ENCODE measurements at places on chromosomes 7 and 10.

GRCh38 chr7:127251036-127251464, 1.7 kb downstream of the GRM8 start:
- no peak for DNase-seq

GRCh38 chr7:143914938-143915652, 13.1 kb upstream of the TCAF1 start:
- DNase-seq: no peak

GRCh38 chr10:3887885-3888476, 103.0 kb upstream of the KLF6 start:
- peak; percentile 90 for DNase-seq

DNA sequence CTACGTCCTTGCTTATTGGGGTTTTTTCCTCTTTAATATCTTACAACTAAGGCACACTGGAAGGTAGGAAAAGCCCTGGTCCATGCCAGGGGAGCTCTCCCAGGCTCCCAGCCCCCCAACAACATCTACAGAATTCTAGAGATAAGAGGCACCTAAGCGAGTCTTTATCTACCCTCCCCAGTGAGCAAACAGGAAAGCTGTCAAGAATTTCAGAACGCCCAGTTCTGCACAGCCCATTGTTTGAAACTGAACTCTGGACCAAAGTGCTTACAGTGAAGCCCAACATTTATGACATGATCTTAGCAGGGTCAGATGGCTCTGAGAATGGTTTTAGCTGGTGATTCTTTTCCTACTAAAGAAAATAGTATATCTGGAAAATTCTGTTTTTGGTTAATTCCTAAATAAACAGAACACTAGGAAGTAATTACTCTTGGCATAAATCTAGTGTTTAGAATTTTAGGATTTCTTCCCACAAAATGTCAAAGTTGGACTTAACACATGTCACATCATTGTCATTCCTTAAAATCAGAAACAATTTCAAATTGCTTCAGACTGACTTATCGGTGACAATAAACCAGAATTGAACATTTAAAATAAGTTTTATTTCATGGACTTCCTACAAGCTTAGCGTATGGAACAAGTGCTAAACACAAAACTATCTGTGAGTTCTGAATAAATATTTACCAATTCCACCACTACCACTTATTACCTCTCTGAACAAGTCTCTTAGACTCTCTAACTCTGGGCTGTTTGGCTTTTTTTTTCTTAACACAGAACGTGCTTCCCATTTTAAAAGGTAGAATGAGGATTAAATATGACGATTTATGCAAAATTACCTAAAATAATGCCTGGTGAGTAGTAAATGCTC, 31.3 kb upstream of the RNF32 start:
- no peak for DNase-seq

DNA sequence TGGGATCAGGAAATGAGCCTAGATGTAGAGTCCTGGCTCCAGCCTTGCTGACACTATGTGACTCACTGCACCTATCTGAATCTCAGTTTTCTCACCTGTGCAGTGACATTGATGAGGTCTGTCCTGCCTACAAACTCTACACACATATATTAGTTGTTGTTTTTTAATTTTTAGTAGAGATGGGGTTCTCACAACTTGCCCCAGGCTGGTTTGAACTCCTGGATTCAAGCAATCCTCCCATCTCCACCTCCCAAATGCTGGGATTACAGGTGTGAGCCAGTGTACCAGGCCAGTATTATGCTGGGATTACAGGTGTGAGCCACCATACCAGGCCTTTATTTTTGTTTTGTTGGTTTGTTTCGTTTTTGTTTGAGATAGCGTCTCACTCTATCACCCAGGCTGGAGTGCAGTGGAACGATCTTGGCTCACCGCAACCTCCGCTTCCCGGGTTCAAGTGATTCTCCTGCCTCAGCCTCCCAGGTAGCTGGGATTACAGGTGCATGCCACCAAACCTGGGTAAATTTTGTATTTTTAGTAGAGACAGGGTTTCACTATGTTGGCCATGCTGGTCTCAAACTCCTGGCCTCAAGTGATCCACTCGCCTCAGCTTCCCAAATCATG, 11.8 kb upstream of the DDIT4 start:
- DNase-seq: no peak

DNA sequence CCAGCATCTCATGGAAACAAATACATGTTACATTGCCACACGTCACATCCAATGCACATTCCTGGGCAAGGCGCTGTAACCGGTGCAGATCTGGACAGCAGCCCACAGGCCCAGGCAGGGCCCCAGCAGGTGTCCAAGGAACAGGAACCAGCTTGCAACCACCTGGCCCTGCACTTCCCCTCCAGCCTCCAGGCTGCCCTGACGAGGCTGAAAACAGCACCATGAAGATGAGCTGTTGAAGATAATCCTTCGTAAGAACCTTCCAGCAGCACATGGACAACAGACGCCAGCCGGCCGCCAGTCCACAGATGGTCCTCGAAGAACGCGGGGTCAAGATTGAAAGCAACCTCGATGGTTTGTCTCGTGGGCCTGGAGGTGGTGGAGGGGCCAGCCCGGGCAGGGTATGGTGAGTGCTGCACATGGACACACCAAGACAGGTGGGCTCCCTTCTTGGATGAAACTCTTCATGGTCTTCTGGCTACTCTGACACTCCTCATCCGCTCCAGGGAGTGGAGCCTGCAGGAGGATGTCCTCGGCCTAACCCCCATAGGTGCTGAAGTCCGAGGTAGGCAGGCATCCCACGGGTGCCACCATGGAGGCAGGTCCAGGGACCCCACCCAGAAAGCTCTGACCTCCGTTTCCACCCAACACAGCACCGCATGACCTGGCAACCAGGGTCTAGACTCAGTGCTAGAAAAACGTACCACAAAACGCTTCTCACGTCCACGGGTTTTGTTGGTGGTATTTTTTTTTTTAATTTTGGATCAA, 22.9 kb downstream of the PDGFA start:
- no peak for DNase-seq

DNA sequence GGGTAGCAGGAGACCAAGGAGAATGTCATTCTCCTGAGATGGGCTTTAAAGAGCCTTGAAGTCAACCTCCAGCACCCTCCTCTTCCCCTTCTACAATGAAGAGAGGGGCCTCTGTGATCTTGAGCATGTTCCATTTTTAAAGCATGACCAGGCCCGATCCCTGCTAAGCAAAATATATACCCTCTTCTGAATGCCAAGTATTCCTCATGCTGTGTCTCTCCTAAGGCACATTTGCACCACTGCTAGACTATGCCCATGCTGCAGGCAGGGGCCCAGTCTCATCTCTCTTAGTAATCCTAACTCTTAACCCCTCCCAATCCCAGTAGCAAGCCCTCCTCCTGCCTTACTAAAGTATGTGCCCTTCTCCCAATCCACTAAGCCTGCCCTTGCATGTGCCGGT, 18.4 kb downstream of the SORBS1 start:
- DNase-seq: no peak

DNA sequence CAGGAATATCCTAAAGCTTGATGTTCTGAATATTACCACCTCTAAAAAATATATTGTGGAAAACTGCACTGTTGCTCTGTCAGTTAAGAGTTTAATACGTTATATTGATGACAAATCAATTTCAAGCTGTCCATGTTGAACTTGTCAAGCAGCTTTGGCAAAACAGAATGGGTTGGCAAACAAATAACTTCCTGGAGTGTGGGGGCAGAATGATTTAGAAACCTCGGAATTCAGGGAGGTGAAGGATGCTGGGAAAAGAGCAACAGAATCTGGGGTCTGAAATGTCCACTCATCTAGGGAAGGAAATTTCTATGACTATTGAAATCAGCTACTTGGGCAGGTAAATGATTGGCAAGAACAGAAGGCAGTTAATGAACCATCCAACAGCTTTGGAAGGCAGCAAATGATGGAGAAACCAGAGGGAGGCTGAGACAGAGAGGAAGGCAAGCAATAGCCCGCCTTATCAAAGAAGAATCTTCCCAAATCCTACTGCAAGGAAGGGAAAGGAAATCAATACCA, 95.1 kb upstream of the PALS2 start:
- no peak for DNase-seq

- no peak for DNase-seq
These were observed 14.7 kb upstream of the TPST1 start for GRCh38 chr7:66190504-66190857.

DNA sequence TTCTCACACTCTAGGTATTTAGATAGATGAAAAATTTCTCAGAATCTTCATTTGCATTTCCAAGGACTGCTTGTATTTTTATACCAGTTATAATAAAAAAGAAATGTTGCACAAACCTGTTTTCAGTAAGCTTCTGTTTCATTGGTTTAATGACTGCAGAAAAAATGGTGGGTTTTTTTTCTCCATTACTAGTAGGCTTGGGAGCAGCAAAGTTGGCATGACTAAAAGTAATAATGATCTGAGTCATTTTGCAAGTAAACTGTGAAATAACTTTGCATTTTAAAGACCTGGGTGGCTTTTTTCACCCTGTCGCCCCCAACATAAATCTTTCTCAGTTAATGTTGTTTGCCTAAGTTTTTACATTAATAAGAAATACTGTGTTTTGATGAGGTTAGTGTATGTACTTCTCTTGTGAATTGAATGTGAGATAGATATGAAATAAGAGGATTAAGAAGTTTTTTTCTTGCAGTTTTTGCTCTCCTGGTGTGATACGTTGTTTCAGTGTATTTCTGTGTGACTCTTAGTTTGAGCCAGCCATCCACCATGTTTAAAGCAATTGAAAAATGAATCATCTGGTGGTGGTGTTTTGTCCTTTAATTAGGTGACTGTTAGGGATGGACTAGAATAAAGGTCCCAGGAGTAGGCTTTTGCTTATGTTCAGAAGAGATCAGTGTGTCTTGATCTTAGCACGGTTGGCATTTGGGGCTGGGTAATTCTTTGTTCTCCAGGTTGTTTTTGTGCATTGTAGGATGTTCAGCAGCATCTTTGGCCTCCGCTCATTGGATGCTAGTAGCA, 1.8 kb downstream of the GNAI1 start:
- no peak for DNase-seq

DNA sequence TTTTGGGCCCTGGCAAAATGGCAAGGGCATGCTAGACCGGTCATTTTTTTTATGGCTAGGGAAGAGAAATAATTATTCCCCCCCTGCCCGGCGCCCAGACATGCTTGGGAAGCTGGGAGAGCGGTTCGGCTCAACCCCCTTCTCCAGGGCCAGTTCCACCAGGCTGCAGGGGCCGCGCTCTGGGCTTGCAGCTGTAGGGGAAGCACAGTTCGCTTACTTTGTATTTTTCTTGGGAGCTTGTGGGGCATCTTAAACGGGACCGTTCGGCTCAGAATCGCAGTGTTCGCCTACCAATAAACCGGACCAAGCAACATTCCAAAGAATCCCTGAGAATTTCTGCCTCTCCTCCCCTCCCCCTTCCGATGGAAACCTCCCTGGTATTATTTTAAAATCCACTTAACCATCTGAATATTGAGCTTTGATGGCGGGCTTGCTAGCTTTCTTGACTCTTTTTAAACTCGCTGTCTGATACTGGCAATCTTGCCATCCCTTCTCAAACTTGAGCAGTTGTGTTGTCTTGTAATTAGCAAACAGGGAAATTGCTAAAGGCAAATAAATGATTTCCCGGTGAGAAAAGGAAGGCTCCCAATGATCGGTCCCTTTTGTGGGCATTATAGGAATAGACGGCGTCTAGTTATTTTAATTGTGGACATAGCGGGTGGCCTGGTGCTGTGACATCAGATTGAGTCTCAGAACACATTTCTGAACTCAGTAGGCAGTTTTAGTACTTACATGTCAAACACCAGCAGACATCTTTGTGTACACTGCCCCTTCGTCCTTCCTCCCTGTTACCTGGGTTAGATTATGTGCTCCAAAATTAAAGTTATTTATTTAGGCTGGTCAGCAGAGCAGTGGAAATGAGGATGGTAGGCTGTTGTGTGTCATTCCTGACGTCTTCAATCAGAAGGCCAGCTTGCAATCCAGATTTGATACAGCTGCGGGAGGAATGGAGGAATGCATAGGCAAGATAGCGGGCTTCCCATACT, 3.4 kb downstream of the TCF7L2 start:
- DNase-seq: no peak

DNA sequence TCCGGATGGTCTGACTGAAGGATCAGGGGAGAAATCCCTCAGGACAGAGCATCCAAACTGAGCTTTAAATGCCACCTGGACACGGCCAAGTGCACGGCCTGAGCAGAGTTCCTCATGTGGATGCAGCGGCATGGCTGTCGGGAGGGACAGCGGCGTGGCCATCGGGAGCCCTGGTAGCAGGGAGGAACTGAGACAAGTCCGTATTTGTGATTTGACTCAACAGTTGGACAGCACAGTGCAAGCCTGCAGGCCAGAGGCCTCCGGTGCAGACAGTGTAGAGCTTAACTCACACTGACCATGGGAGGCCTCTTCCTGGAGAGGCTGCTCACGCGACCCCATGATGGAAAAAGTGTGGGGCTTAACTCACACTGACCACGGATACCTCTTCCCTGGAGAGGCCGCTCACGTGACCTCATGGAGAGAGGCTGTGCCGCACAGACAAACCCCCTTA, 207.4 kb downstream of the DIP2C start:
- no peak for DNase-seq

DNA sequence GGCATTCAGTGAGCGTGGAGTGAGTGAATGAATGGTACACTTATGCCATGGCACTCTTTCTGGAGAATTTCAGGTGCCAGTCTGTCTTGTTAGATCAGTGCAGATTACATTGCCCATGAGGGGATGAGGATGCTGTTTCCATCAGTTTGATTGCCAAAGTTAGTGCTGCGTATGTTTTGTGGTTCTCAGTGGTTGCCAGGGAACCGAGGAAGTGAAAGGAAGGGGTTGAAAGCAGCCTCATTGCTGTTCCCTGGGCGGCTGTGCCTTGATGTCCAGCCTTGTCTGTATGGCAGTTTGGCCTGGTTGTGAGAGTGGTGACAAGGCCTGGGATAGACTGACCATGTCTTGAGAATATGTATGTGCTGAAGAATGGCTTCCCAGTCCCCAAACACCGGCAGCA, 30.2 kb downstream of the WBP1L start:
- no peak for DNase-seq

DNA sequence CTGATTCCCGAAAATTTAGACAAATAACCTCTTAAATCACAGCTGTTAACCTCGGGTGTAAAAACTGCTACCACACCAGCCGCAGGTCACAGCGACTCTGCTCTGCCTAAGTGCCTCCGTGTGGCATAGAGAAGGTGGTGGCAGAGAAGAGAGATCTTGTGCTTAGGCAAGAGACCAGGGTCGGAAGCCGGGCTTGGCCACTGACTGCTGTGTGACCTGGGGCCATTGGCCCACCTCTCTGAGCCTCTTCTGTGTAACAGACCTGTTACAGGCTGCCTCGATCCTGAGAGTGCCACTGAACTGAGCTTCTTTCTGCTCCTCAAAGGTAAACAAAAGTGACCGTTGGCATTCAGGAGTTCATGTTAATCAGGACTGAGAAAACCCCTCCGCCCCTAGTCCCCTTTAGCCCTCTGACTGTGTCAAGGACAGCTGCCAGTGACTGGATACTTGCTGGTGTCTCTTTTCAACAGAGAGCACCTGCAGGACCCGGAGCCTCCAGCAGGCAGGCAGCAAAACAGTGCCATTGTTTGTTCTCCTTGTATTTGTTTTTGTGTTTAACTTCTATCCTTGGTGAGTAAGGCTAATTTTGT, 36.5 kb downstream of the ZMIZ1 start:
- DNase-seq: no peak

- no peak for DNase-seq
These were observed 6.4 kb upstream of the CSTF2T start for GRCh38 chr10:51705774-51706173.

- DNase-seq: peak; percentile 0
These were observed 124.3 kb upstream of the WNT16 start for GRCh38 chr7:121204537-121204936.

GRCh38 chr10:12417331-12417730, 68.0 kb downstream of the CAMK1D start:
- no peak for DNase-seq

GRCh38 chr7:150805864-150806263, 5.3 kb downstream of the TMEM176A start:
- DNase-seq: no peak

All from amniotic stem cell (primary cell).